ENCODE measurements at places on chromosomes 7 and 10.

DNA sequence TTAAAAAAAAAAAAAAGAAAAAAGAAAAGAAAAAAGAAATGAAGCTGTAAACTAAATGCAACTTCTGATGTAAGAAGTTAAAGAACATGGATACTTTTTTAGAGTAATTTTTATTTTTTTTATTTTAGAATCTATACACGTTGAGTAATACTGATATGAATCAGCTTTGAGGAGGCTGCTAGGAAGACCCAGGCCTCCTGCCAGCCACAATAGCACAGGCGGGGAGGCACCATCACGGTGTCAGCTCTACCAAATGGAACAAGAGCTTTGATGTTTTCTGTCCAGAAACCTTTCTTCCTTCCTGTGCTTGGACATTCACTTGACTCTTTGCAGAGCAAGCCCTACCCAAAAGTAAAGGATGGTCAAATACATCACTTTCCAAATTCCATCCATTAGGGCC lies 45.3 kb upstream of the EGR2 start:
- no peak for DNase-seq

DNA sequence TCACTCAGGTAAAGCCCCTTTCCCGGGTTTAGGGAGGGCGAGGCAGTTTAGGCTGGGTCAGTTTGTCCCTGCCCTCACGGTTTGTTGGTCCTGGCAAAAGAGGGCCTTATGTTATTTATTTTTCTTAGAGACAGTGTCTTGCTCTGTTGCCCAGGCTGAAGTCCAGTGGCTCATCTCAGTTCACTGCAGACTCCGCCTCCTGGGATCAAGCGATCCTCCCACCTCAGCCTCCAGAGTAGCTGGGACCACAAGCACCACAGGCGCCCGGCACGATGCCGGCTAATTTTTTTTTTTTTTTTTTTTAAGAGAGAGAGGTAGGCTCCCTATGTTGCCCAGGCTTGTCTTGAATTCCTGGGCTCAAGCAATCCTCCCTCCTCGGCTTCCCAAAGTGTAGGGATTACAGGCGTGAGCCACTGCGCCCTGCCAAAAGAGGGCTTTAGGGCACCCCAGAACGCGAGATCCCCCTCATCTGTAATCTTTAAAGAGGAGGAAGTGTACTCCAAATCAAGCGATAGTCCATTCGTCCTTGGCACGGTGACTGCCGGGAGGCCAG lies 626 bp upstream of the BMS1 start:
- no peak for DNase-seq

- DNase-seq: no peak
Observed at GRCh38 chr10:36067748-36068147, 425.7 kb upstream of the FZD8 start.

DNA sequence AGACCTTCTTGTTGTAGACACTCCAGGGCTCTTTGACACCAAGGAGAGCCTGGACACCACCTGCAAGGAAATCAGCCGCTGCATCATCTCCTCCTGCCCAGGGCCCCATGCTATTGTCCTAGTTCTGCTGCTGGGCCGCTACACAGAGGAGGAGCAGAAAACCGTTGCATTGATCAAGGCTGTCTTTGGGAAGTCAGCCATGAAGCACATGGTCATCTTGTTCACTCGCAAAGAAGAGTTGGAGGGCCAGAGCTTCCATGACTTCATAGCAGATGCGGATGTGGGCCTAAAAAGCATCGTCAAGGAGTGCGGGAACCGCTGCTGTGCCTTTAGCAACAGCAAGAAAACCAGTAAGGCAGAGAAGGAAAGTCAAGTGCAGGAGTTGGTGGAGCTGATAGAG lies 5.5 kb downstream of the GIMAP7 start:
- no peak for DNase-seq

DNA sequence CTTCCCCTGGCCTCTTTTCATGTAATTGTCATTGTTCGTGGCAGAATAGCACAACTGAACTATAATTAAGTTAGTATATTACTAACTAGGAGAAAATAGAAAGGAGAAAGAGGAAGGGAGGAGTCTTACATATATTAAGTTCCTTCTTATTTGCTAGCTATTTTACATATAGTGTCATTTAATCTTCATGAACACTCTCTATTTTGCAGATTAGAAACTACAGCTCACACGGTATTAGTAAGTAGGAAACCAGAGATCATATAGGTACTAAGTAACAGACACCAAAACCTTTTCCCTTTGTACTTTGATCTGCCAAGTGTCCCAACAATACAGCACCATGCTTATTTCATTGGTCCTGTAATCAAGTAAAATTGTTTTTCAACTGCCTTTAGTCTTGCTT lies 202.4 kb upstream of the HPS1 start:
- no peak for DNase-seq

DNA sequence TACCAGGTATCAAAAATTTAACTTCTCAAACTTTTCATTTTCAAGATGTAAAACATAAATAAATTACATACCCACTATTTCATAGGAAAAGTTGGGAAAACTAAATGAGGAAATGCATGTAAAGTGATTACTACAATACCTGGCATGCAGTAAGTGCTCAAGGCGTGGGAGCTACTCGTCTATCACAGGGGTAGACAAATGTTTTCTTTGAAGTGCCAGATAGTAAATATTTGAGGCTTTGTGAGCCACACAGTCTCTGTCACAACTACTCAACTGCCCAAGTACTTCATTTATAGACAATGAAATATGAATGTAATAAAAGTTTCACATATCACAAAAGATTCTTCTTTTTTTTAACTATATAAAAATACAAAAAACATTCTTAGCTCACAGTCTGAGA lies 96.4 kb upstream of the PCGF5 start:
- DNase-seq: no peak

DNA sequence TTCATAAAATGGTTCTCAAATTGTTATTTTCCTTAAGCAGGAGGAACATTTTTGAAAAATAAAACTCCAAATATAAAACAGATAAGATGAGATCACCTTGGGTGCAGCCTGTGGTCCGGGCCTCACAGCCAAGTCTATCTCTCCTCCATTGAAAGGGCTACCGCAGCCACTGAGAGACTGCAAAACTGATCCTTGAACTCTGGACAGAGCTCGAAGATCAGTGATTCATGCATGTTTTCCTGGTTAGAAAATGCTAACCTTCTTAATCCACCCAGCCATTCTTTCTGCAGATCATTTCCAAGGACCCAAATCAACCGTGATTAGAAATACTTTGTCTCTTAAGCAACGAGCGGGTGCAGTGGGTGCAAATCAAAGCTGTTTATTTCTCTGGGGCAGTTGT lies 378.8 kb downstream of the PLXDC2 start:
- no peak for DNase-seq

DNA sequence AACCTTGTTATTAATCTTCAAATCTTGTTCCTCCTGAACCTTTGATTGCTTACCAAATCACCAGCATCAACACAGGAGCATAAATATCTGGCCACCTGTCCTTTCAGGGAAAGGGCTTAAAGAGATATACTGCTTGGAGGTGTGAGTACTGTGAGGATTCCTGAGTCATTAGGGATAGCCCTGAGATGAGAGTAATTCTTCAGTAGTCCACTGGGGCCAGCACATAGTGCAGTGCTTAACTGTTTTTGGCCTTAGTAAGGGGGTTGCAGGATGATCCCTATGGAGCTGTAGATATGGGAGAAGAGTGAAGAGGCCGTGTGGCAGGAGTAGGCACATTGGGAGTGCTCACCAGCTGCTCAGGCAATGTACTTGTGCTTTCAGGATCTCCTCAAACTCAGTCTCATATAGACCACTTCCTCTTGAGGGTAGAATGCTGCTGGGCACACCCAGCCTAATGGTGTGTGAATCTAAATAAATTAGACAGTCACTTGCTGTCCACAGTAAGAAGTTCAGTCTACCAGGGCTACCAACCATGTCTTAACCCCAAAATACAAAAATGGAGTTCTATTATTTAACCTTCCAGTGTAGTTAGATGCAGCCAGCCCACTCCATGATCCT lies 26.5 kb upstream of the GPR141 start:
- no peak for DNase-seq

GRCh38 chr7:106795877-106796231 lies 69.2 kb upstream of the PIK3CG start:
- no peak for DNase-seq

GRCh38 chr7:2520131-2520760 lies 672 bp downstream of the LFNG start:
- DNase-seq: no peak

DNA sequence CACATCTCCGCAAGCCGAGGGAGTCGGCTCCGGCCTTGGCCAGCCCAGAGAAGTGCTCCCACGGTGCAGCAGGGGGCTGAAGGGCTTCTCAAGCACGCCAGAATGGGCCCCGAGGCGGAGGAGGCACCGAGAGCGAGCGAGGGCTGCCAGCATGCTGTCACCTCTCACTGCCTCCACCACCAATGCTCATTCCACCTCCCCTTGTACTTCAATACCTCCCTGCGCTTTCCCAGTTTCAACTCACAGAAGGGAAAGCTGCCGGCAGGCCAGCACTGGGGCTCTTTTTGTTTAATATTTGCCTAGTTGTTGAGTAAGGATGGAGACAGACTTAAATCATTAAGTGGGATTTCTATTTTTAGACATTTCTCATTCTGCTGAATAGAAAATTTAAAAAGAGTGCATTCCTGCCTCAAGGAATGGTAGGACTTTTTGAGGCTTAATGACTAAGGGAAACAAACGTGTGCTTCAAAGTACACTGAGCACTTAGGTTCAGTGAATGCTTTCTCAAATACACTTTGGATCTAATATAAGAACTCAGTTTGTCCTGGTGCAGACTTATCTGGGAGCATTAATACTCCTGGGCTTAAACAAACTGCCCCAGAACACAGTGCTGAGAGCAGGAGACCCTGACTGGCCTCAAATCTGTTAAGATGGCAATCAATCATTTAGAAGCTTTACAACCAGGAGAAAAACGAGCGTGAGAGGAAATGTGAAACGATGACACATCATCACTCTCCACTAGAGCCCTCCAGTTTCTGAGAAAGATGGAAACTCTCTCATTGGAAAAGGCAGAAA lies 131.2 kb downstream of the RALA start:
- no peak for DNase-seq

GRCh38 chr7:151758622-151759540 lies 118.0 kb downstream of the PRKAG2 start:
- DNase-seq: no peak

- no peak for DNase-seq
Observed at GRCh38 chr10:89478085-89478738, 57.2 kb downstream of the SLC16A12 start.

- DNase-seq: no peak
Observed at GRCh38 chr10:52028523-52028858, 285.6 kb upstream of the DKK1 start.

DNA sequence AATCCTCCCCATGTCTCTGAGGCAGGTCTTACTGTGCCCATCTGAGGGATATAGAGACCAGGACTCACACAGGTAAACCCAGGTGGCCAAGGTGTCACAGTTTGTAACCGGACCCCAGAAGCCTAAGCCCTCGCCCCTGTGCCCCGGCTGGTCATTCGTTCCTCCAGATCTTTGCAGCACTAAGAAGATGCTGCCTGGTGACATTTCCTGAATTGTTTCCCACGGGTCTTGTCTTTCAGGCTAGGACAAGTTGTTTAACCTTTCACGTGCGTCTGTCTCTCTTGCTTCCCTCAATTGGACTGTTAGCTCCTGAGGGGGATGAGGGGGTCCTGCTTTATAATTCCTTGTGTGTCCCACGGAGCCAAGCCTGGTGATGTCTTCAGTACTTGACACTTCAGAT lies 158.0 kb downstream of the KCNMA1 start:
- no peak for DNase-seq

- DNase-seq: no peak
Observed at GRCh38 chr7:44988701-44989100, 9.9 kb upstream of the MYO1G start.

- DNase-seq: no peak
Observed at GRCh38 chr10:51986516-51986915, 287.1 kb upstream of the CSTF2T start.

DNA sequence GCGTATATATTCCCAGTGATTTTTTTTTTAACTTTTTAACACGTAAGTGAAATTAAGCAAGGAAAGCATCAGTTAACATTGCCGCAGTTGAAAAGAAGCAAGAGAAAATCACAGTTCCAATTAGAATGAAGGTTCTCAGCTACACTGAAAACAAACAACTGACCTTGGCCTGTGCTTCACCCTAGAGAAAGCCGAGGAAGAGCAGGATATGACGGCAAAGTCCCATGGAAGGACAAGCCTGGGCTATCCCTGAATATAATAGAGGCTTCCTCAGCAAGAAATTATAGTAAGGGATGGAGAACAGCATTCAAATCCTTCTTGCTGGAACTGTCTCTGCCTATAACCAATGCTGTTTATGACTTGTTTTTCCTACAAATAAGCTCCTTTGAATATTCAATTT lies 83.0 kb upstream of the INHBA start:
- no peak for DNase-seq

- no peak for DNase-seq
Observed at GRCh38 chr10:26508016-26508415, 69.9 kb downstream of the APBB1IP start.

DNA sequence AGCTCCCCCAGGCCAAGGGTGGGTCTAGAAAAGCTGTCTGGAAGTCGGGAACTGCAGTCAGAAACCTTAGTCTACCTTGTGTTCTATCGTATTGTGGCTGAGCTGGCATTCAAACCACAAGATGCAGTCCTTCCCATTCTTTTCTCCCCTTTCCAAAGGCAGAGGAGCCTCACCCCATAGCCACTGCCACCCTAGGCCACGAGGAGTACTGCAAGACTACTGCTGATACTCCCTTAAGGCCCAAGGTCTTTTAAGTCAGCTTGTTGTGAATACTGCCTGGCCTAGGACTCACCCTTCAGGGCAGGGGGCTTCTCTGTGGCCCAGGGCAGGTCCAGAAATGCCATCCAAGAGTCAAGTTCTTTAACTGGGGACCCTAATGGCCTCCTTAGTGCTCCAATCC lies 214.5 kb upstream of the CNTNAP2 start:
- no peak for DNase-seq

DNA sequence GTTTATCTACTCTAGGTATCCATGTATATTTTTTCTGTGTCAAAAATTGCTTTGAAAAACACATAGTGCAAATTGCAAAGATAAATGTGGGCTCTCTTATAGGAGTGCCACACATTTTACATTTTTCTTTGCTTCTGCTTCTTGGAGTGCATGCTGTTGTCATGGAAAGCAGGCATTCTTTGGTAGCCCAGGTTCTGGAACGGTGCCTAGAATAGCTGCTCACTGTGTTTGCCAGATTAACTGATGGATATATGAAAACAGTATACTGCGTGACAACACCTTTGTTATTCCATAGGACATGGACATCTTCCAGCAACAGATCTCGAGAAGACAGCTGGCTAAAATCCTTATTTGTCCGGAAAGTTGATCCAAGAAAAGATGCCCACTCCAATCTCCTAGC lies 13.4 kb downstream of the NIPSNAP2 start:
- DNase-seq: no peak

GRCh38 chr10:97003151-97003803 lies 171.2 kb downstream of the LCOR start:
- no peak for DNase-seq

- DNase-seq: no peak
Observed at GRCh38 chr7:91496251-91496820, 232.1 kb downstream of the FZD1 start.

GRCh38 chr10:35140126-35140525 lies 13.5 kb downstream of the CREM start:
- DNase-seq: no peak

- no peak for DNase-seq
Observed at GRCh38 chr7:151312356-151312755, 29.3 kb upstream of the NUB1 start.

GRCh38 chr7:1839701-1840100 lies 169.6 kb downstream of the ELFN1 start:
- no peak for DNase-seq

All from activated T-cell treated with anti-CD3 and anti-CD28 coated beads for 1 hour (primary cell).